Dermis blood vessel endothelial cell (primary cell): ENCODE measurements at places on chromosomes 13 and 19. TPM values are rescaled to one million over a fixed set of nuclear protein-coding genes. Genes with fewer than 3 reads are reported as not detected.

- DNase-seq = no peak
Observed at GRCh38 chr19:10797078-10797477, 38.9 kb downstream of the TMED1 start.

DNA sequence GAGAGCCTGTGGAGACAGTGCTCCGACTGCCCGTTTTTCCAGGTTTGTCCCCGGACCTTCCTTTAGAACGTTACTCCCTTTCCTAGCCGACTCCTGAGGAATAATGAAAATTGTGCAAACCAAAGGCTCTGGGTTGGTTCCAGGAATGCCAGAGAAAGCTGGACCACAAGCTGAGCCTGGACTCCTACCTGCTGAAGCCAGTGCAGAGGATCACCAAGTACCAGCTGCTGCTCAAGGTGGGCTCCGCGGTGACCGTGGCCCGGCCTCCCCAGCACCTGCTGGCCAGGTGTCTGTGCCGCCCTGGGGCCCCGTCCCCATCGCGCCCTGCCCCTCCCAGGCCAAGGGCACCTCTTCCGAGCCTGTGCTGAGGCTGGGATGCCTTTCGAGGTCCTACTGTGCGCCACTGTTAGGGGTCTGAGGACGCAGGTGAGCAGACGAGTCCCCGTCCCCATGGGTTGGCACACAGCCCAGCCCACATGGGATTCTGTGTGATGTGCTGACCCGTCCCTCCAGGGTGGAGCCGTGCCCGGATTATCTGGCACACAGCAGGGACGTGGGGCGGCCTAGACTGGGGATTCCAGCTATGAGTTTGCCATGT is 20.5 kb upstream of the F7 start:
- no peak for DNase-seq

GRCh38 chr19:40416918-40417642 is 3.9 kb upstream of the PRX start:
- peak; percentile 48 for DNase-seq

GRCh38 chr13:99738626-99739025 is 232.9 kb downstream of the ZIC5 start:
- DNase-seq = no peak

DNA sequence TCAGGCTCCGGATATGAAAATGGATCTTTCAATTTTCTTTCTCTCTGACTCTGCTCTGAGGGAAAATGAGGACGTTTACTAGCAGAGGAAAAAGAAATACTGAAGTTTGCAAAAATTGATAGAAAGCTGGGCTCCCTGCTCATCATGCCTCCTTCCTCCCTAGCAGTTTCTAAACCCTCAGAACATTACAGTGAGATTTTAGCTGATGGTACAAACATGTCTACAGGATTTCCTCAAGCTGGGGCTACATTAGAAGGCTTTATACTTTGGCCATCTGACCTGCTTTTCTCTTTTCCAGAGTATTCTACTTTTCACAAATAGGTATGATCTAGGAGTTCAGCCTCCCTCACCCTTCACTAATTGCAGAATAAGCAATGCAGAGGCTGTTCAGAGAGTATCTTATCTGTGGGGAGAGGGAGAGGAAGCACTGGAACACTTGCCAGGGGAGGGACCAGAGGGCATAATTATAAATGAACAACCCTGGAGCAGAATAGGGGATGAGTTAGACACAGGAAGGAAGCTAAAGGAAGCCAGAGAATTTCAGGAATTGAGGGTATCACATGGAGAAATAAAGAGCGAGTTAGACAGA is 30.0 kb downstream of the CEACAM1 start:
- no peak for DNase-seq

DNA sequence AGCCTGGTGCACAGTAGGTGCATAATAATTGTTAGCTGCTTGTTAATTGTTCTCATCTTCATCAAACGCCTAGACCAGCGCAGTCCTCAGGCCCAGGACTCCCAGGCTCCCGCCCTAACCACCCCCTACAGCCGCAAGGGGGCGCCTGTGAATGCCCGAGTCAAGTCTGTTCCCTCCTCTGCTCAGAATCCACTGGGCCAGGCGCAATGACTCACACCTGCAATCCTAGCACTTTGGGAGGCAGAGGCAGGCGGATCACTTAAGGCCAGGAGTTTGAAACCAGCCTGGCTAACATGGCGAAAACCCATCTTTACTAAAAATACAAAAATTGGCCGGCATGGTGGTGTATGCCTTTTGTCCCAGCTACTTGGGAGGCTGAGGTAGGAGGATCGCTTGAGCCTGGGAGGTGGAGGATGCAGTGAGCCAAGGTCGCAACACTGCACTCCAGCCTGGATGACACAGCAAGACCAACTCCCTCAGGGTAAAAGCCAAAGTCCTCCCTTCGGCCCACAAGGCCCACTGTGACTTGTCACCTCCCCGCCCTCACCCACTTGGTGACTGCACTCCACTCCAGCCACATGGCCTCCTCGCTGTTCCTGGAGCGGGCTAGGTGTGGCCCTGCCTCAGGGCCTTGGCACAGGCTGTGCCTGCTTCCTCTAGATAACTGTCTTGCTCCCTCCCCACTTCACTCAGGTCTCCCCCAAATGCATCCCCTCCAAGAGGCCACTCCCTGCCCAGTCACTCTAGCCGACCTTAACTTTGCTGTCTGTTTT is 9.1 kb downstream of the ZNF653 start:
- peak; percentile 87 for DNase-seq

GRCh38 chr13:77323858-77324257 is 3.0 kb downstream of the MYCBP2 start:
- DNase-seq = no peak

DNA sequence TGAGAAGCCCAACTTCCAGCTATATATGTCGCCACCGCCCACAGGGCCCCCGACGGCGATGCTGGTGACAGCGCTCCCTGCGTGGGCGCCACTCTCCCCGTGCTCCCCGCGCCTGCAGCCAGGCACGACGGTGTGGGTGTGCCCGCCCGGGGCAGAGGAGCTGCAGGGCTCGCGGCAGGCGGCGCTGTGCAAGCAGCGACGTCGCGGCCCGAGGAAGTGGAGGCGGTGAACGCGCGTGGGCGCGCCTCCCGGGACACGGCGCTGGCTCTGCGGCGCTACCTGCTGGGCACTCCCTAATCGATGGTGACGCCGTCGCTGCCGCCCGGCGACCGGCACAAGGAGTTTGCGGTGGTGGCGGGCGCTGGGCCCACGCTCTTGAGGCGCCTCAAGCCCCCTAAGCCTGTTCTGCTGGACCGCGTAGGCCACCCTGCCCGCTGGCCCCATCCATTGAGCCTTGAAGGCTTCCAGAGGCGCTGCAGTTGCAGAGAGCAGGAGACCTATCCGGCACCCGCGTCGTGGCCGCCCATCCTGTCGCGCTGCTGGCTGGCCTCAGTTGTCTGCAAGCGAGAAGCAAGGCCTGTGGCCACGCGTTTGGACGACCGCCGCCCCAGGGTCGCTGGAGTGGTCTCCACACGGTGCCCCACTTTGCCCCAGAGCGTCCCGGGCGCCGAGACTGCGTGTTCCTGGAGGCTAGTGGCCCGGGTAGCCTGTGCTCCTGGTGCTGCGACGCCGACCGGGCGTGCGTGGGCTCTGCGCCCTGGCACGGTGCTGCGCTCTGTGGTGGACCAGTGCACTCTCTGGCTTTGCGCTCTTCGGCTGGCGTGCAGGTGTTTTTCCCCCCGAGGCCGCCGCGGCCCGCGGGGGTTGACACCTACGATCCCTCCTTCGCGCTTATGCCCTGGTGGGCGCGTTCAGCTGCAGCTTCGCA is 23.1 kb downstream of the LRFN3 start:
- DNase-seq = peak; percentile 23

DNA sequence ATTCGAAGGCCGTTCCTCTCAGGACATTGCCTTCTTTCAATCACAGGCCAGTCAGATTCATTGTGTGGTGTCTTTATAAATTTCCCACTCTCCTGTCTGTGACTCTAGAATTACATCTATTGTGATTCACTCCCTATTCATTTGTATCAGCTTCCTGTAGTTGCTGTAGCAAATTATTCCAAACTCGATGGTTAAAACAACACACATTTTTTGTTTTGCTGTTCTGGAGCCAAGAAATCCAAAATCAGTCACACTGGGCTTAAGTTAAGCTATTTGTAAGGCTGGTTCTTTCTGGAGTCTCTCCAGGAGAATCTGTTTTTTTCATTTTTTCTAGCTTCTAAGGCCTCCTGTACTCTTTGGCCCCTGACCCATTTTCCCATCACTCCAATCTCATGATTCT is 1487.0 kb upstream of the SLC10A2 start:
- peak; percentile 58 for DNase-seq

GRCh38 chr19:57512845-57513244 is 13.1 kb downstream of the ZNF773 start:
- DNase-seq = peak; percentile 30

DNA sequence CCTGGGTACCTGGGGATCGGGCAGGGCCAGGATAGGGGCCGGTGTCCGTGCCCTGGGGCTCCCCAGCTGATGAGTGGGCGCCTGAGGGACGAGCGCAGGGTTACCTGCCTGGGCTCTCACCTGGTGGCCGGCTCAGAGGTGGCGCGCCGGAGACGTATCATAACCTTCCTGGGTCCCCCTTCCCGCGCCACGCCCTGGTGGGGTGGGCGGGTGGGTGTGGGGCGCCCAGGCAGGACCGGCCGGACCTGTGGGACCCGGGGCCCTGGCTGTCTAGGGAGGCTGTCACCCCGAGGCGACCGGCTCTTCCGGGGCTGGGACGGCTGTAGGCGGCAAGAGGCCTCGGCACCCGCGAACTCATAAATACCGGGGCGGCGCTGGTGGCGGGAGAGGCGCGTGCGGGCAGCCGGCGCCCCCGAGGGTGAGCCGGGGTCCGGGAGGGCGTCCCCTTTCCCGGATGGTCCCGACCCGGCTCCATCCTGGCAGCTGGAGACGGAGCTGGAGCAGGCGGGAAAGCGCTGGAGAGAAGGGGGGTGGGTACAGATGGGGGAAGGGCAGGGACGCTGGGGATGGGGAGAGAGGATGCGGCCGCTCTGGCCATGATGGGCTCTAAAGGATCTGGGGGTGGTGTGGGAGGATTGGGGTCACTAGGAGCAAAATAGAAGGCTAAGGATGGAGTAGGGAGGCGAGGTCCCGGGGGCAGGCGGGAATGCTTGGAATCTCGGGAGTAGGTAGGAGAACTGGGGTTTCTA is at the start of gene ACP7:
Gene ACP7, plus strand, starts transcription at position 386 of the 749 bp plus-strand sequence. CDS start 902 bp downstream, outside the sequence.
- DNase-seq = no peak

DNA sequence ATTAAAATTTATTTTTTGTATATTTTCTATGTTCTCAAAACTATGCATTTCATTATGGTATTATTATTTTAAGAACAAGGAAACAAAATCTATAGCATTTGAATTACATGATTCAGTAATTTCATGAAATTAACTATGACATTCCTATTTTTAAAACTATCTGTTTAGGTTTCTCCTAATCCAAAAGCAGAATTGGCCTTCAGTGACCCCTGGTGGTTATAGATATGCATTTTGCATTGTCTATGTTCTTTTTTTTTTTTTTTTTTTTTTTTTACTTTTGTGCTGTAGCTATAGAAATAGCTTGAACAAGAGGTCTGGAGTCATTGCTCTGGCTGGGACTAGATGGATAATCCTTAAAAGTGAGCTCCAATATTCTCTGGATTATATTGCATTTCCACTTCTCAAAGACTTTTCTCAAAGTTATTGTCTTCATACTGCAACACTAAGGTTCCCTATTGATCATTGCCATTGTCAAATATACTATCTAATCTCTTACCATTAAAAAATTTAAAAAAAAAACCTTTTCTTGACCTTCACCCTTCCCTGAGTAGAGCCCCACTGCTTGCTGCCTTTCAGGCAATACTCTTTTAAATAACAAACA is 15.9 kb upstream of the DNAJC3 start:
- peak; percentile 67 for DNase-seq

DNA sequence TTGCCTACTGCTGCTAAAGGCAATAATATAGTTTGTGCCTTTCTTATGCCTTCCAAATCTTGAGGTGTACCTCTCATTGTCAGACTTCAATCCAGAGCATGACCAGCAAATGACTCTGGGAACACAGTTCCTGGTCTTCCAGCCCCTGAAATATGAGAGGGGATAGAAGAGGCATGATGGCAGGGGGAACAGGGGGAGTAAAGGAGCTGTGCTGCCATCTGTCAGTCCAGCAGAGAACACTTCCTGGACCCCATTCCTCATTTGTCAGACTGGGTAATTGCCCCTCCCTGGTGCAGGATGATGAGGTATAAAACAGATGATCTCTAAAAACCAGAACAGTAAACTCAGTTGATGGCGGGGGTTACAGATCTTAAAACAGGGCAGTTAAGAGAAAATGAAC is 618.7 kb downstream of the DIAPH3 start:
- no peak for DNase-seq

- DNase-seq = peak; percentile 52
Observed at GRCh38 chr19:13920940-13921747, 15.1 kb downstream of the CC2D1A start.

The NKPD1 gene
- total RNA-seq = 0.34 and 0.37 TPM in 2 replicates

The KLHL1 gene
- not detected in 2 replicates for total RNA-seq

The BRME1 gene
- total RNA-seq = 0.37 and 0.51 TPM in 2 replicates

The IL11 gene
- 0.17 TPM in 1 of 2 replicates, not detected in the other for total RNA-seq
